Activated naive CD8-positive, alpha-beta T cell treated with anti-CD3 and anti-CD28 coated beads for 36 hours (primary cell): ENCODE measurements at places on chromosomes 6 and 20.

DNA sequence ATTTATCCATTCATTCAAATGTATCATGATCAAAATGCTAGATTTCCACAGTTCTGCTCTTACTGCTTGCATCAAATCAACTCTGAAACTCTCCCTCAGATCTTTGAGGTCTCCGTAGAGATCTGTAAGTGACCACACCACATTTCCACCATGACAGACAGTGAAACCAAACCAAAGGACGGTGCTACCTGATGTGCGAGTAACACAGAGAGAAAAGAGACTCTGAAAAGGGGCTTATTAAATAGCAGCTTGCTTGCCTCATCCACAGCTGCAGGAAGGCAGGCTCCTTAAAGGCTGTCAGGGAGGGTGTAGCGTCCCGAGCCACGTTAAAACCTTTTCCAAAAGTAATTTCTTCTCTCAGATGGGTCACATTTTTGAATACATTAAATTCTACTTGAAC, 335.8 kb downstream of the PACRG start:
- no peak for DNase-seq

GRCh38 chr20:20454850-20455627, 87.1 kb downstream of the INSM1 start:
- no peak for DNase-seq

DNA sequence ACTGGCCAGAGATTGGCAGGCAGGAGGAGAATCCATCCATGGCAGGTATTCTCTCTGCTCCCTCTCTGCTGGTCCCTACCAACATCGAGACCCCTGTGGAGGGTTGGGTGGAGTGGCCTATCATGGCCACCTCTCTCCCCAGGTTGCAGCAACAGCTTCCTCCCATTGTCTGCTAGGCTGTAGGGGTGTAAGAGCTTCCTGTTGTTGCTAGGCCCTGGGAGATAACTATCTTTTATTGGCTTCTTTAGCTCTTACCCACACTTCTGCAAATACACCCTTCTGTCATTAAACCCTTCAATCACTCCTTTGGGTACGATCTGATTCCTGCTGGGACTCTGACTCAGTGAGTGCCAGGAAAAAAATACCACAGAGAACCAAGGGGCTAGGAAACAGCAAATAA, 66.6 kb upstream of the FAM184A start:
- DNase-seq, result no peak

DNA sequence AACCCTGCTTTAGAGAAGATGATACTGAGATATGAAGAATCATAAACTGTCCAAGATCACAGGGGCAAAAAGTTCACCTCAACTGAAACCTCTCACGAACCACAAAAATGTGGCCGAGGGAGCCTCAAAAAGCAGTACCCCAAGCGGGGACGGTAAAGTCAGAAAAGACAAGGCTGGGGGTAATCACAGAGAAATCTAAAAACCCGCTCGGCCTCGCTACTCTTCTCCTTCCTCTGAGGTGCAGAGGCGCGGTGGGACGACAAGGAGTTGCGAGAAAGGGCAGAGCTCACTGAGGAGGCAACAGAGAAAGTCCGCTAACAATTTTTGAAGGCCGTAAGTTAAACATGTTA, 356 bp upstream of the IRAK1BP1 start:
- DNase-seq, result no peak

GRCh38 chr6:133169901-133170300, 71.3 kb upstream of the EYA4 start:
- no peak for DNase-seq

DNA sequence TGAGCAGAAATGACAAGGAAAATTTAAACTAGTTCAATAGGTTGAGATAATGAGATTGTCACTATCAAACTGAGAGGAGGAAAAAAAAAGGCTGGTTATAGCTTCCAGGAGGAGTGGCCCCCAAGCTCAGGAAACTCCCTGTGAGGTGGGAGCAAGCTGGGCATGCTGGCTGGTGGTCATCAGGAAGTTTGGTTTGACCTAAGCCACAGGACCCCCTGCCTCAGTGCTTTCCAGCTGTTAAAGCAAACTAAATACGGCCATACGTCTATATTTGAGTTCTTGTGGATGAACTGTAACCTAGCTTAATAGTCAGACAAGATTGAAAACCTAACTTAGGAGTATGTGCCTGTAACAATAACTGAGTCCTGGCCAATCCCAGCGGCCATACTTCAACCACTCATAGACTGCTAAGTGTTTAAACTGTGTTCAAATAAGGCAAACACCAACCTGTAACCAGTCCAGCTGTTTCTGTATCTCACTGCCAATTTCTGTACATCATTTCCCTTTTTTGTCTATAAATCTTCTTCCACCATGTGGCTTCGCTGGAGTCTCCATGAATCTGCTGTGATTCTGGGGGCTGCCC, 24.6 kb upstream of the ZBTB24 start:
- DNase-seq, result no peak

- no peak for DNase-seq
Observed at GRCh38 chr6:37480951-37481534, 18.6 kb downstream of the CCDC167 start.

GRCh38 chr20:60465993-60466686, 507.9 kb downstream of the CDH26 start:
- DNase-seq, result no peak

GRCh38 chr20:58131551-58132142, 96.8 kb downstream of the ANKRD60 start:
- no peak for DNase-seq

DNA sequence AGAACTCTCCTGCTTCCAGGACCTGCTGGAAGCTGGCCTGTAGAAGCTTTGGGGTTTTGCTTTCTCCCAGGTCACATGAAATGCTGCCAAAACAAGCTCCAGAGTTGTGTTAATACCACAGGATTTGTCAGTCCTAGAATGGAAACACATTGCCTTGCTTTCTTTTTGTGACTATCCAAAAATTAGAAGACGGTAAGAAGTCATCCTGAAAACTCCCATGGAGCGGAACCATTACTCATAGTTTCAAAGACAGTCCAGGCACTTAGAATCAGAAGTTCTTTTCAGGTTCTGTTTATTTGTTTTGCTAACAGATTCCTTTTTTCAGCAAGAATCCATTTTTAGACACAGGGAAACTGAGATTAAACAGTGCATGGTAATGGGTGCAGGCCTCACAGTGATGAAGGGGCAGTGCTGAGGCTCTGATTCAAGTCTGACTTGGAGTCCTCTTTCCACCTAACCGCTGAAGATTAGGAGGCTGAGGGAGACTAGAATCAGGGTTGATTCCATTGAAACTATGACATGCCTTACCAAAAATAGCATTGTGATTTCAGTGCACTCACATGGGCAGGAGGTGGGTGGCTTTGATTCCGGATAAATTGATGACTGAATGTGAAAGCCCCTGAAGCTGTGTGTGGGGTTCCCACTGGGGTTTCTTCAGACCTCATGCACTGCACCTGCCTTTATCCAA, 72.2 kb upstream of the NAA20 start:
- no peak for DNase-seq

GRCh38 chr6:7769702-7770101, 43.8 kb downstream of the BMP6 start:
- DNase-seq, result no peak

GRCh38 chr20:48820649-48820973, 7.2 kb downstream of the PREX1 start:
- no peak for DNase-seq

DNA sequence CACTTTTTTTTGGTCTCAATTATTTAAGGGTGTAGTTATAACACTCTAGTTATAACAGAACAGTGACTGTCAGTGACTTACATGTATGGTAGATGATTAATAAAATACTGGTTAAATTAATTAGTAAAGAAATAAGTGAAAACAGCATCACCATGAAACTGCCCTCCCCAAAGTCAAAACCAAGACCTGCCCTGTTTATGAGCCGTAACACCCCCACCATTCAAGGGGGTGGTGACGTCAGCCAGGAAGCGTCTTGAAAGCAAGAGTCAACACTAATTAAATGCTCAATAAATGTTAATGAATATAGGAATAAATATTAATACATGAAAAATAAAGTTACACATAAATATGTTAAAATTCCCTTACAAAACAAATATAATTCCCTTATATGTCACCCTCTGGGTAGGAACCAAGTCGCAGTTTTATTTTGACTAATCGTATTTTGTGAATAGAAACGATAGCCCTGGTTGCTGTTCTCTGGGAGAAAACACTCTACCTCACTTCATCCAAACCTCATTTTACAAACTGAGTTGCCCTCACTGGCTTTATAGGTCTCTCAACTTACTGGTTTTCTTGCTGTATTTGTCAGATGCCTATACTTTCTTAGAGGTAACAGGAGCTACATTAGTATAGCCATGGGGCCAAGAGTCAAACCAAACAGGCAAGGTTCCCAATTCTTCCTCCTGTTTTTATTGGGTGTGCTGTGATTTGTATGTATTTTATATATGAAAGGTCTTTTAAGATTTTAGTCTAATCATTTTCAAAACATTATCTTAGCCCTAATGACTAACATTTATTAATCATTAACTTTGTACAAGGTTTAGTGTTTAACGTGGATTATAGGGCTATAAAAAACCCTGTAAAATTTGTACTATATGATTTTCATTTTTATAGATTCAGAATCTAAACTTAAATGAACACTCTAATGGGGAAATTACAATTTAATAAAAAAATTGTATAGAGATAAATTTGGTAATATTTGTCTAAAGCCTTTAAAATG, 227.9 kb upstream of the IRAK1BP1 start:
- DNase-seq, result no peak

- DNase-seq, result no peak
Observed at GRCh38 chr6:35262596-35262995, 3.1 kb downstream of the ZNF76 start.

DNA sequence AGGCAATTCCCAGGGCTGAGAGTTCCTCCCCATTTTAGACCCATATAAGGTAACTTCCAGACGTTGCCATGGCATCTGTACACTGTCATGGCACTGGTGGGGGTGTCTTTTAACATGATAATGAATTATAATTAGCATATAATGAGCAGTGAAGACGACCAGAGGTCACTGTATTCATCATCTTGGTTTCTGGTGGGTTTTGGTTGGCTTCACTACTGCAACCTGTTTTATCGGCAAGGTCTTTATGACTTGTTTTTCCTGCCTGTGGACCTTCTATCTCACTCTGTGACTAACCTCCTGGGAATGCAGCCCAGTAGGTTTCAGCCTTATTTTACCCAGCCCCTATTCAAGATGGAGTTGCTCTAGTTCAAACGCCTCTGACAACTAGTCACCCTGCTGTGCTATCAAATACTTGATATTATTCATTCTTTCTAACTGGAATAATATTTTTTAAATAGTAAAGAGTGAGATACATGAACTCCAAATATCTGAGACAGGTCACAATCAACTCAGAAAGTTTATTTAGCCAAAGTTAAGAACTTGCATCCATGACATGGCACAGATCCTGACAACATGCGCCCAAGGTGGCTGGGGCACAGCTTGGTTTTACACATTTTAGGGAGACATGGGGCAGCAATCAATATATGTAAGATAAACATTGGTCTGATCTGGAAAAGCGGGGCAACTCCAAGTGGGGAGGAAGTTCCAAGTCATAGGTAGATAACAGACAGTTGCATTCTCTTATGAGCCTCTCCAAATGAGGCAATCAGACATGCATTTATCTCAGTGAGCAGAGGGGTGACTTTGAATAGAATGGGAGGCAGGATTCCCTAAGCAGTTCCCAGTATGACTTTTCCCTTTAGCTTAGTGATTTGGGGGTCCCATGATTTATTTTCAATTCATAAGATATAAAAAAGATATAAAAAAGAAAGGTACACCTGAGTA, 1.2 kb upstream of the UFL1 start:
- DNase-seq, result no peak

DNA sequence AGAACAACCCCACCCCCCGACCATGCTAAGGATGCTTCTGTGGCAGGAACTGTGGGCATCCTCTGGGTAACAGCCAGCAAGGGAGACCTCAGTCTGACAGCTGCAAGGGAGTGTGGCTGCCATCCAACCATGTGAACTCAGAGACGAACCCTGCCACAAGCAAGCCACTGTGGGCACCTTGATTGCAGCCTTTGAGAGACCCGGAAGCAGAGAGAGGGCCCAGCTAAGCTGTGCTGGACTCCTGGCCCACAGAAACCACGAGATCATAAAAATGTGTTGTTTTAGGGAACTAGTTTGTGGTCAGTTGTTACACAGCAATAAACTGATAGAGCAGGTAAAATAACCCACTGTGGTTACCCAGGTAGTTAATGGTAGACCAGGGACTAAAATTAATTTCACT, 414.6 kb downstream of the CDH26 start:
- no peak for DNase-seq

- DNase-seq, result no peak
Observed at GRCh38 chr6:170080828-170081371, 210.0 kb downstream of the DLL1 start.

DNA sequence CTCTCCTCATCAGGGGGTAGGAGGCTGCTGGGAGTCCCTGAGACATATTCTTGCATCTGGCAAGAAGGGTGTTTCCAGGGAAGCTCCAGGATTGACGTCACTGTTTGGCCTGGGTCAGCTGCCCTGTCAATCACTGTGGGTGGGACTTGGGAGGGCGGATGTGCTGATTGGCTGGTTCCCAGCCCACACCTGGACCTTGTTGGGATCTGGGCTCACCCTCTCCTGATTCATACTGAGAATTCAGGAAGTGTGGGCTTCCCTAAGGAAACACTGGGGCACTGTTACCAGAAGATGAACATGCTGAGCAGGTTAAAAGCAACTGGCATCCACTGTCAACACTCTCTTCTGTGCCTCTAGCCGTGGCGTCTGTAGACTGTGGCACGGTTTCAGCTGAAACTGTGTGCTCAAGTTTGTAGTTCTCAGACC, 36.5 kb downstream of the CDH26 start:
- no peak for DNase-seq

DNA sequence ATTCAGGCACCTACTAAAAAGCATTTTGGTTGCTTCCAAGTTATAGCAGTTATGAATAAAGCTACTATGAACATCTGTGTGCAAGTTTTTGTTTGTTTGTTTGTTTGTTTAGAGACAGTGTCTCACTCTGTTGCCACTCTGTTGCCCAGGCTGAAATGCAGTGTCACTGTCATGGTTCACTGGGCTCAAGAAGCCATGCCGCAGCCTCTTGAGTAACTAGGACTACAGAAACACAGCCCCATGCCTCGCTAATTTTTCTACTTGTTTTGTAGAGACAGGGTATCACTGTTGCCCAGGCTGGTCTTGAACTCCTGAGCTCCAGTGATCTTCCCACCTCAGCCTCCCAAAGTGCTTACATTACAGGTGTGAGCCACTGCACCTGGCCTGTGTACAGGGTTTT, 795.9 kb downstream of the EPHA7 start:
- no peak for DNase-seq

DNA sequence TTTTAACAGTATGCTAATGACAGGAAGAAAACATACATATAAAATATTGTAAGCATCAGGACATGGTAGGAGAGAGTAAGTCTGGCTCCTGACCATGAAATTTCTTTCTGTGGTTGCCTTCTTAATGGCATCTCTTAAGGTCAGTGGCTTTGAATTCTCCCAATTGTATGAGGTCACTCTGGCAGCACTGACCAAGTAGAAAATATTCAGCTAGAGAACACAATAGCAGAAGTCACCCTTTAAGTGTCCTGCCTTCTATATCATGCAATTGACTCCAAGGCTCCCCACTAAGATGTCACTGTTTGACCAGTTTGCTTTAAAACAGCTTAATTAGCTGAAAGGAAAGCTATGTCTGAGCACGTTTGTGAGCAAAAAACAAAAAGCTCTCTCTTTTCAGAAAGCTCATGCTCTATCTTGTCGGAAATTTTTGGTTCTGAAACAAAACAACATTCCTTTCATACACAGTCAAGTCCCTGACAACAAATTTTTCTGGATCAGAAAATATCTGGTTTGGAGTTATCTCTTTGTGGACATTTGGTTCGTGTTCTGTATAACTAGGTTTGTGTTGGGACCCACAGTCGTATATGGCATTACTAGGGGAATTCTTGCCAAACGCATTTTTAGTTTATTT, 120.9 kb upstream of the IFNGR1 start:
- DNase-seq, result no peak

GRCh38 chr6:114810468-114810867, 467.6 kb upstream of the HS3ST5 start:
- DNase-seq, result no peak
